ENCODE measurements at places on chromosomes 2 and 18. TPM values are rescaled to one million over a fixed set of nuclear protein-coding genes. Genes with fewer than 3 reads are reported as not detected.

MROH2A gene
- 0.53 TPM for total RNA-seq

HOXD11 gene
- total RNA-seq = 40.2 TPM

AUP1 gene
- total RNA-seq = 68.7 TPM

ACOXL gene
- total RNA-seq = 0.99 TPM

COL5A2 gene
- total RNA-seq = 147 TPM

NYAP2 gene
- total RNA-seq = 0.12 TPM

Data from metanephros (tissue), 2 donors.